Hypothalamus (tissue), 51 donors: ENCODE measurements at places on chromosomes 1 and 21.

GRCh38 chr1:223487887-223488259 lies 94.7 kb downstream of the CCDC185 start:
- no peak for DNase-seq

GRCh38 chr1:42960566-42961311 lies 2.1 kb upstream of the SLC2A1 start:
- no peak for DNase-seq

- peak; percentile 48 for DNase-seq
Observed at GRCh38 chr1:207825719-207826556, 74.1 kb downstream of the CD46 start.

GRCh38 chr1:173481195-173481772 lies 4.1 kb downstream of the PRDX6 start:
- no peak for DNase-seq

DNA sequence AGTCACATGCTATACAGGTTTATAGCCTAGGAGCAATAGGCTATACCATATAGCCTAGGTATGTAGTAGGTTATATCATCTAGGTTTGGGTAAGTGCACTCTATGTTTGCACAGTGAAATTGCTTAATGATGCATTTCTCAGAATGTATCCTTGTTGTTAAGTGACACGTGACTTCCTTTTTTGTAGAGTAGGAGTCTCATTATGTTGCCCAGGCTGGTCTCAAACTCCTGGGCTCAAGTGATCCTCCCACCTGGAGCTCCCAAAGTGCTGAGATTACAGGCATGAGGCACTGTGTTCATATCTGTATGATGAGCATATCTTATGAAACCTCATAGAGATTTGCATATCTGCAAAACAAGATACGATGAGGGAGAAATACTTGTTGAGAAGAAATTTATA lies 13.8 kb upstream of the ABCB10 start:
- DNase-seq, result no peak

- DNase-seq, result no peak
Observed at GRCh38 chr1:168135921-168136708, 615 bp downstream of the GPR161 start.

- DNase-seq, result no peak
Observed at GRCh38 chr1:13228343-13228781, 2.4 kb upstream of the PRAMEF18 start.

- DNase-seq, result no peak
Observed at GRCh38 chr1:55061706-55062321, 22.5 kb downstream of the PCSK9 start.

- no peak for DNase-seq
Observed at GRCh38 chr1:53116933-53117600, 25.4 kb downstream of the SLC1A7 start.

DNA sequence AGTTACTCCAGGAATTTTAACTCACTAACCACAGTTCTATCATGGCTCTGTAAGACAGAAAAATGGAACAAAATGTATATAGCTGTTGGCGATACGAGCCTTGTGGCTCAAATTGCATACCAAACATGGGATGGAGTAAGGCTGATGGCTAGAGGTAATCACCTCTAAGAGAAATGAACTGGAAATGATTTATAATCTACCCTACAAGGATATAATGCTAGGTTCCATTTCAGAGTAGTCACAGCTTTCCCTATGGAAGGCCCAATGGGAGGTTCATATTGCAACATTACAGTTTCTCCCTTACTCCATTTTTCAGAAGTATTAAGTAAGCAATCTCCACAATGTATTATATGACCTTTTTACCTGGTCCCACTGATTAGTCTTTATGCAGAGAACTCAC lies 61.6 kb downstream of the EDEM3 start:
- DNase-seq, result no peak

DNA sequence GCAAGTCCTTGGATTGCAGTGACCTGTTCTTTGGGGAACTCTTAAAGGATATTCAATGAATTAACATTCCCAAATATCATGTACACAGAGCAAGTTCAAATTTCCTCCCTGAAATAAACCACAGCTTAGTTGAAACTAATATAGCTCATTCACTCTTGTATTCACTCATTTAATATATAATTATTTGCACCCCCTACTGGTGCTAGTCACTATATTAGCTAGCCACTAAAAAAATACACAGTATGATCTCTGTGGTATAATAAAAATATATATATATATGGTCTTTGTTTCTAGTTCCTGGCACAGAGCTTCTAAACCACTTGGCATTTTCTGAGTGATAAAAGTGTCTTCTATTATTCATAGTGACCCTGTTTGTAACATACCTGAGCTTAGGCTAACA lies 177.3 kb upstream of the LYPLAL1 start:
- no peak for DNase-seq

DNA sequence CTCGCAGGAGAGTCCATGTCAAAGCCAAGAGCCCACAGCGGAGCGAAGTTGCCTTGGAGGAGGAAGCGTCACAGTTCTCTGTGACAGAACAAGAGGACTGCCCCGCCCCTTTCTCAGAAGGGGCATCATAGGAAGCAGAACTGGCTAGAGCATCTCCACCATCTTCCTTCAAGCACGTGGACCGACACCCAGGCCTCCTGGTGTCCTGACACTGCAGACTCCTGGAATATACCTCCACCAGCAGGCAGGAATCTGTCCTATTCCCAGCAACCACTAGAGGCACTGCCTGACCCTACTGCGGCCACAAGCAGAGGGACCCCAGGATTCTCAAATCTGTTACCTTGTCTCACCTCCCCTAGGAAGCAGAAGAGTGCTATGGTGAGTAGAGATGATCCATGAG lies 37.8 kb downstream of the GPA33 start:
- no peak for DNase-seq

- no peak for DNase-seq
Observed at GRCh38 chr21:29333406-29333805, 34.7 kb downstream of the BACH1 start.

DNA sequence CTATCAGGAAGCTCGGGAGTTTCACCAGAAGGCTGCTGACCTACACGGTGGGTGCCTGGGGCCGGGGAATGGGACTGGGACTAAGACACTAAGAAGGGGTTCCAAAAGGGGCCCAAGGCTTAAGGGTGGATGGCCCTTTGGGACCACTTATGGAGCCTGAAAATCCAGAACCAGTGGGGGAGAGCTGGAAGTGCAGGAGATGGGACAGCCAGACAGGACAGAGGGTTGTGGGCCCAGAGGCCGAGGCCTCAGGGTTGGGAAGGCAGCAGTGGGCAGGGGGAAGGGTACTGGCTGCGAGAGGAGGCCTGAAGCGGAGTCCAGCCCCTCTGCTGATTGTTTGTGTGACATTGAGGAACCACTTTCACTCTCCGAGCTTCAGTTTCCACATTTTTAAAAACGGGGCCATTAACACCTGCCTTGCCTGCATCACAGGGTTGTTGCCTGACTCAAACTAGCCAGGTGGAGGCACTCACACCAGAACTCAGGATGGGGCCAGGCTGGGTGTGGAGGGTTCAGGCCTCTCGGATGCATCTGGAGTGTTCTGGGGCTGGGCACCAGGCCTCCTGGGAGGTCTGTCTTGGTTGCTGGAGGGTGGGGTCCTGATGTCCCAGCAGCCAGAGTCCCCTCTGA lies 3.0 kb downstream of the TTC24 start:
- no peak for DNase-seq

DNA sequence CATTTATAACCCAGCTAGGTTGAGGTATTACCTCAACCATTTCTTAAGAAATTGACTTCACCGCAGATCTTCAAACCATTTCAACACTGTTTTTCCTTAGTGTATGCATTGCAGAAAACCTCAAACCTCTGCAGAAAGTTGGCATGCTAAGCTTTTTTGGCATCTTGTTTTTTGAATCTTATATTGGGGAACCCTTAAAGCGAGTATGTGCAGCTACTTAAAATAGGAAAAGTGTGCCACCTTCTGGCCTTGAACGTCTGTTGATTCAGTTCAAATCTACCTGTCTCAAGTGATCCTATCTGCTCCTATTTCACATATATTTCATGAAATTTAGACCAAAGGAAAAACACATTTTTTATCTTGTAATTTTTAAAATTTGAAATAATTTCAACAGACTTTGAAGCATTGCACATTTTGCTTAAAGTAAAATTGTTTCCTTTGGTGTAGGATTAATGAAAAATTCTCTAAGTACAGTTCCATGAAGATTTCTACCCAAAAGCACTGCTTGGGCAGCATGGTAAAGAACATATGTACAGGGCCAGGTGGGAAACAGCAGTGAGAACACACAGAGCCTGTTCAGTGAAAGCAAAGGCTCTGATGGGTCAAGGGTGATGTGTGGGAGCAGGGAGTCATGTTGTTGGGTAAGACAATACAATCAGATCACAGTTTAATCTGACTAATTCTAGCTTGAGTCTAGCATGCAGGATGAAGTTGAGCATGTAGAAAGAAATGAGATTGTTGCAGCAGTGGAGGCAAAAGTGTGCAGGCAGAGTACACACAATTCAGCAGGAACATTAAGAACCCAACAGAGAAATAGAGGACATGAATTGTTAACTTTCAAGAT lies 17.2 kb downstream of the HENMT1 start:
- no peak for DNase-seq

DNA sequence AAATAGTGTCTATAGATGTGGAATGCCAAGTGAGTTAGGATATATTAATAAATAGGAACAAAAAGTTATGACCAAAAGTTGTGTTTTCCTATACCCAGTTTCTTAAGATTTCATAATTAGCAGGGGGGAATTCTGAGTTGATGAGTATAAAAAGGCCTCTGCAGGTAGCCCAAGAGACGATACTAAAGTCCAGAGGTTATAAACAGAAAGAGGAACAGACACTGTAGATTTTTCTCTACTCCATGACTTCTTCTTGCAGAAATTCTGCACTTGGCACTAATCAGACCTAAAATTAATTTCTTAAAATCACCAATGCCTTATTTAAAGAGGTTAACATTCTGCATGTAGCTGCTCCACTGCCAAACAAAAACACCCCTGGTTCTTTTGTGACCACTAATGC lies 62.6 kb downstream of the ROR1 start:
- no peak for DNase-seq

DNA sequence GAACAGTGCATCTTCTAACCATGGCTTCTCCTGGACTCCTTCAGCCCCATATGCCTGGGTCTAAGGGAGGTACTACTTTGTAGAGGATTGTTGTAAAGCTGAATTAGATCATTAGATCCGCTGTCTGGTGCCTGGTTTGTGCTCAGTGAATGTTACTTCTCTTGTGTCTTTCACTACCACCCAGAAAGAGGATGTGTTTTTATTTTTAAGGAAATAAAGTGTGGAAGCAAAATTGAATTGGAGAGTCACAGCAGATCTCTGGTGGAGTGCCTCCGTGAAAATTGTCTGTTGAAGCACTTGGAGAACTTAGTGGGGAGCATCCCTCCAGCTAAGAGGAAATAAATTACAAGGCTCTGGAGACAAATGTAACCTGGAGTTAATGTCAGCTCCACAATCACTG lies 101.8 kb upstream of the ARTN start:
- DNase-seq, result no peak

- no peak for DNase-seq
Observed at GRCh38 chr1:244157731-244158438, 106.8 kb downstream of the ZBTB18 start.

DNA sequence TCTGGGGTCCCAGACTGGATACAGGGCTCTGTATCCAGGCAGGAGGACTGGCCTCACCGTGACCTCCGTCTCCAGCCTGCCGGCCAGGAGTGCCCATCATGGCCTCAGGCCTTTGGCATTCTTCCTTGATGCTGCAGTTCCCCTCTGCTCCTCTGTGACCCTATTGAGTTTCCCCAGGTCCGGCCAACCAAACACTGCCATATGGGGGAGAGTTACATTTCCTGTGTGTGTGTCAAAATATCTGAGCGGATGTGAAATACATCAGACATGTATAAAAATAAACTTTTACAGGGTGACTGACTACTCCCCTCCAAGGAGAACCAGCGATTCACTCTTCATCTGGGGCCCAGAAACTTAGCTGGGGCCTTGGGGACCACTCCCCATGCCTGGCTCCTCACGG lies 10.2 kb upstream of the UBL4B start:
- no peak for DNase-seq

- peak; percentile 52 for DNase-seq
Observed at GRCh38 chr1:155834296-155834926, 22.6 kb downstream of the GON4L start.

DNA sequence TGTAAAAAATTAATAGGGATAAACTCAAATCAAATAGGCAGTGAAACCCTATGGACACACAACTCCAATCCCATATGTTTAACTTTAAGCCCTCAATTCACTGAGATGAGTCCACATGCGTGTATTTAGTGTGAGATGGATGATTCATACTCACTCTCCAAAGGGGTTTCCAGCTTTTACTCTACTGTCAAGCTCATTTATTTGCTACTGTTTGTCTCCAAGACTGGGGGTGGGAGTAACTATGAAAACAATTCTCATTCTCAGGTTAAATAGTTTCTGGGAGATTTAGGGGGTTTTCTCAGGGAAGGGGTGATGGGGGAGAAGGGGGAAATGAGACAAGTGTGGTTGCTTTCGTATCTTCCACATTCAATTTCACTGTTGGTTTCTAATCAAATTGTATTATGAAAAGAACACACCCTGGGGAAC lies 2.7 kb downstream of the RAB29 start:
- no peak for DNase-seq

GRCh38 chr1:73789965-73790364 lies 408.0 kb downstream of the LRRIQ3 start:
- no peak for DNase-seq

DNA sequence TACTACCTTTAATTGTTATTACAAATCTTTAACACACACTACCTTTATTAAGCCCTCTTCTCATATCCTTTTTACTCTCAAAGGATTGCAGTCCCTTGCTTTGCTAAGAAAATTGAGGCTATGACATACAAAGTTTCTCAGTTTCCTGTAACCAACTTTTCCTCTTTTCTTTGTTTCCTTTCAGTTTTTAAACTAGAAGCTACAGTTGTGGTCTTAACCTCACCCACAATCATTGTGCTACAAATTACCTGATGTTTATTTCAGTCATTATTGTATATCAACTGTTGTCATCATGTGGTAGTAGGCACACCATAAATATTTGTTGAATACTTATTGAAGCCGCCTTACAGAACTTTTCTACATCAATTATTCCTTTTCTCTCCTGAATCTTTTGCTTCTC lies 51.8 kb downstream of the SLAMF6 start:
- no peak for DNase-seq

DNA sequence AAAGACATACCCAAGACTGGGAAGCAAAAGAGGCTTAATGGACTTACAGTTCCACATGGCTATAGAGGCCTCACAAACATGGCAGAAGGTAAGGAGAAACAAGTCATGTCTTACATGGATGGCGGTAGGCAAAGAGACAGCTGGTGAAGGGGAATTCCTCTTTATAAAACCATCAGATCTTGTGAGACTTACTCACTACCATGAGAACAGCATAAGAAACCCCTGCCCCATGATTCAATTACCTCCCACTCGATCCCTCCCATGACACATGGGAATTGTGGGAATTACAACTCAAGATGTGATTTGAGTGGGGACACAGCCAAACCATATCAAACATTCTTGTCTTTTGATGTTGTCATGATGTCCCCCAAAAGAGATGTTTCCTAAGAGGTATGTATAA lies 103.3 kb downstream of the DUSP10 start:
- DNase-seq, result no peak

GRCh38 chr1:3741566-3742438 lies 10.4 kb upstream of the CCDC27 start:
- DNase-seq, result no peak

GRCh38 chr1:65497256-65497830 lies 76.9 kb downstream of the LEPR start:
- no peak for DNase-seq
